Dorsolateral prefrontal cortex (tissue), 122 donors: ENCODE measurements at places on chromosomes 6 and 20.

DNA sequence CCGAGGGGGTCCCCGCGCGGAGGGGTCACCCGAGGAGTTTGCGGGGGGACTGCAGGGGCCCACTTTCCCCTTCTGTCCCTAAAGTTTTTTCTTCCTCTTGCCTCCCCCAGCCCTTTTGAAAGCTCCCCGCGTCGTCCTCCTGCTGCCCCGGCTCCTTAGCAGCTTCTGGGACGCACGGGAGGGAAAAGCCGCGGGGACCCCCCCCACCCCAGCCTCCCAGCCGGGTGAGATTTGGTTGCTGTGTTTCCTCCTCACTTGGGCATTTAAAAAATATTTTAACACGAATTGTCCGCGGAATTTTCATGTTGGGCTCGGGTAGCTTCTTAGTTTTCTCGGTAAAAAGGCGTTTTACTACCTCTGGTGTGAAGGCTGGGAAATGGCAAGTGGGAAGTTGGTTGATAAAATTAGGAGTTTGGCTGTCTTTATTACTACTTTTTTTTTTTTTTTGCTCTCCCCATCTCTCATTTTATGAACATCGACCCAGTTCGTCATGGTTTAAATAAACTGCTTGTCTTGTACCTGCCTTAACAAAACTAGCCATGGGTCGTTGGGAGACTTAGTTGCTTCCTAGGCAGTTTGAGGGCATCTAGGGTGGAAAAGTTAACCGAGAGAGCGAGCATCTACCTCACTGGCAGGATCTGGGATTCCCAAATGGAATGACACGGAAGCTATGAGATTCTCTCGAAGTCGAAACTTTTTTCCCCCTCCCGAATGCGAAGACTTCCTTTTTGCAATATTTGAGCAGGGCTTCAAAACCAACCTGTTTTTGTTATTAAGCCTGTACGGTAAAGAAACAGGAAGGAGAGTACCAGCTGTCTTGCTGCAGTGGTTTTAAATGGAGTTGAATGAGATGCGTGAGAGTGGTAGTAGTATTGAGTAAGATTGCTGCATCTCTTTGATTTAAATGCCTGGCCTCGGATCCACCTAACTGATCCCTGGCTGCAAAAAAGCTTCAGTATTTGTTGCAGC, 868 bp downstream of the NCOA3 start:
- no peak for DNase-seq

- no peak for DNase-seq
Measured at GRCh38 chr20:48740712-48741111, 87.1 kb downstream of the PREX1 start.

DNA sequence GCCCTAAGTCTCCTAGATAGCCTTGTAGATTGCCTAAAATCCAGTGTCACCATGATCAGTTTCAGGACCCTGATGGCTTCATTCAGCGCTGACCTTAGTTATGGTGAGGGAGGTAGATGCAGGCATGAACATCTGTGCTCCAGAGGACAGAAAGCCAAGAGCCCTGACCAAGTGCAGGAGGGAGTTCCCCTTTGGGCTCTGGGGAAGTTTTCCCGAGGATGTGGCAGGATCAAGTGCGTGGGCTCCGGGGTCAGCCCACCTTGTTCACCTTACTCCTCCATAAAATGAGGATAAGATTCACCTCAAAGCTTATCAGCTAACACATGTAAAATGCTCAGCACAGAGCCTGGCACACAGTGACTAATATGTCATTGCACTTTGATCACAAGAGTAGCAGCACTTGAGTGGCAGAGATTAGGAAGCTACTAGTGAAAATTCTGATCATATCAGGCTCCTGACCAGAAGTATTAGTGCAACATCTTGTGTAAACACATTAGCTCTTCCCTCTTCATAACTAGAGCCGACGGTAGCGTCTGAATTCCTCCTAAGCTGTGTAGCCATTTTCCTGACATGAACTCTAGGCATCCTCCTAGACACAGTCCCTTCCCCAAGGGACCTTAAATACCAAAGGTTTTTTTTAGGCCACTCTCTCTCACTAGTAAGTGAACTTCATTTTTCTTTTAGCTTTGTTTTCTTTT, 125.2 kb downstream of the SULF2 start:
- DNase-seq: no peak

DNA sequence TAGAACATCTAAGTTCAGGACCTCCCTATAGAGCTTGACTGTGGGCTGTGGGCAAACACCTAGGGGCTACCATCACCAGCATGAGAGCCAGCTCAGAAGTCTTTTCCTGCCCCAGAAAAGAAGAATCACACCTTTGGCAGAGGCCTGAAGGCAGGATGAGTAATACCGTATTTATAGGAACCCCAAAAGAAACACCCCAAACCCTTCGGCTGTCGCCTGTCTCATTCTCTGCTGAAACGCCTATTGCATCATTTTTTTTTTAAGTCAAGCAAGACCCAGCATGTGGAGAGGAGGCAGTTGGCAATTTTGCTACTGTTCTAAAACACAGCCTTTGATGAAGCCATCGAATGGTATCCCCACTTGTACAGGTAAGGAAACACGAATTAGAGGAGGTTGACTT, 436.4 kb downstream of the TFAP2A start:
- no peak for DNase-seq

DNA sequence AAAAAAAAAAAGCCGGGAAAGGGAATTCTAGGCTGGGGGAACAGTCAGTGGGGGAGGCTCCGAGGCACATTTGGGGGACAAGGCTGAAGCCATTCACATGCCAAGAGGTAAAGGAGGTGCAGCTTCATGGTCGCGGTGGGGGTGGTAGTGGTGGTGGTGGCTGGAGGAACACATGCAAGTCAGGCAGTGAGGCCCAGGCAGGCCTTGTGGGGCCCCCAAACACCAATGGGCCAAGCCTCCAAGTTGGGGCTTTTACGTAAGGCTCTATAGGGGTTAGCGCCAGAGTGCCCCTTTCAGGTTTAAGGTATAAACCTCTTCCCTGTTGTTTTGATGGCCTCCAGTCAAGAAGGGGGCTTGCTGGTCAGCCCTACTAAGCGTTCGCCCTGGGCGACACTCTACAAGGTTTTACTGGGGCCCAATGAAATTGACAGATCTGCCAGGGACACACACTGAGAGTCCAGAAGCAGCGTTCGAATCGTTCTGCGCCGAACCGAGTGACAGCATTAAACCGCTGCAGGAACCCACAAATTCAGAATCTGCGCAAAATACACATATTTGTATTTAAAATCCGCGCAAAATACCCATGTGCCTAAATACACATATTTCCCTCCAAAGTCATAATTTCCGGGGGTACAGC, 818 bp upstream of the AP5S1 start:
- no peak for DNase-seq

DNA sequence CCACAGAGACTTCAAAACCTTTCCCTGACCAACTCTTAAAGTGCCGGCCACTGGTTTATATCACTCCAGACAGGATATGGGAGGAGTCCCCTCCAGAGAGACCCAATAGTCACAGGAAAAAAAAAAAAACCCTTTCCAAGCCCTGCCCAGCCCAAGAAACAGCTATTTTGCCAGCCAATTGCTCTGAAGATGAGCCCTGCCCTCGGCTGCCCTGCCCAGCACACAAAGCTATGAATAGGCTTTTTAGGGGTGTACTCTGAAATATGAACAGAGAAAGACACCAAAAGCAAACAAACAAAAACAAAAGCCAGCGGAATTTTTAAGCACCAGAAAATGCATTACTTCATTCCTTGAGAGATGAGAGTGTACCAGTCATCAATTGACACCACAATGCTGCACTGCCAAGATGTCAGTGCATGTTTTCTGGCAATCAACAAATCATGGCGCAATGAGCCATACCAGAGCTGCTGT, 275.1 kb downstream of the C6orf118 start:
- no peak for DNase-seq
